MCF 10A (cell line): ENCODE measurements at places on chromosomes 5 and 9. TPM values are rescaled to one million over a fixed set of nuclear protein-coding genes. Genes with fewer than 3 reads are reported as not detected.

Gene STK32A
- total RNA-seq = 3.3 and 11.4 TPM in 2 replicates

Gene DBH
- total RNA-seq = not detected in 2 replicates

Gene ABCA1
- total RNA-seq = 0.15 and 0.28 TPM in 2 replicates

DNA sequence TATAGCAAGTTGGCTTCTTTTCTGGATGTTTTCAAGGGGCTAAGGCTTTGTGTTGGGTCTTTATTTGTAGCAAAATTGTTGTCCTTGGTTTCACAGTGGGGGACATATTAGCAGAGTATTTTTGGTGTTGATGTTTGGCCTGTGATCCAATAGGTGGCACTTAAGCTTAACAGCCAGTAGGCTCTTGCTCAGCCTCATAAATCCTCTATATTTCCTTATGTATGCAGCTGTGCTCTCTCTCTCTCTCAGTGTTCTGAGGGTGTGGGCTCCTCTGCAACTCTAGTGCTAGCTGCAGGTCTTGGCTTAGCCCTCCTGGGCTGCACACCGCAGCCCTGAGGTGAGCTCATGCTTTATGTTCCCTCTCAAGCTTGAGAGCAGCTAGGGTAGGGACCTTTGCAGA, 195.0 kb upstream of the GHR start:
- no peaks in the 10 kb centered on the region for H3K4me1 ChIP-seq
- H3K36me3 ChIP-seq = no peaks in the 10 kb centered on the region
- H3K4me3 ChIP-seq = no peak overlapping the region
- no peaks in the 10 kb centered on the region for H3K27me3 ChIP-seq
- H3K27ac ChIP-seq = no peak overlapping the region
- no peak for DNase-seq

- H3K27ac ChIP-seq = no peak overlapping the region
- no peaks in the 10 kb centered on the region for H3K27me3 ChIP-seq
- no peaks in the 10 kb centered on the region for H3K4me1 ChIP-seq
- DNase-seq = no peak
Observed at GRCh38 chr5:154881986-154882385, 23.6 kb downstream of the CNOT8 start.

- no peaks in the 10 kb centered on the region for H3K4me1 ChIP-seq
- peaks cover 35% of the 10 kb centered on the region for H3K27me3 ChIP-seq
- H3K27ac ChIP-seq = no peak overlapping the region
- DNase-seq = no peak
- H3K4me3 ChIP-seq = no peak overlapping the region
- H3K36me3 ChIP-seq = no peaks in the 10 kb centered on the region
Observed at GRCh38 chr5:66377747-66378146, 218.4 kb upstream of the MAST4 start.

DNA sequence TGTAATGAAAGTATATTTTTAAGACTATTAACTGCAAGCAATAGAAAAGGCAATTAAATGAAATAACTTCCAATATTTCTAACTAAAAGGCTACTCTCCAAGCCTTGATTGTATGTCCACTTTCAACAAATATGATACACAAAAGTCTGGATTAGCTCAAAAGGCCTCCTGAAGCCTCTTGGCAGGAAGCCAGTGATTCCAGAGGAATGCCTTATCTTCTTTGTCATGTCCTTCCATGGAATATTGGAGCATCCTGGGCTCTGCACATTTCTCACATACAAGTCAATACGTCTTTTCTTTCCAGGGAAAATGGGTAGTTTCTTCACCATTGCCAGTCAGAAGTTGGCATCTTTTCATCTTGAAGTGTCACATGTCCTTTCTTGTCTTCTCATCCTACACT, 357.8 kb downstream of the KDM4C start:
- H3K4me1 ChIP-seq = peaks cover 20% of the 10 kb centered on the region
- H3K27me3 ChIP-seq = no peaks in the 10 kb centered on the region
- no peak overlapping the region for H3K4me3 ChIP-seq
- DNase-seq = no peak
